ENCODE measurements at places on chromosomes 7 and 10.
A peak's percentile ranks its signal among the peaks of the same experiment; 100 is the strongest.

DNA sequence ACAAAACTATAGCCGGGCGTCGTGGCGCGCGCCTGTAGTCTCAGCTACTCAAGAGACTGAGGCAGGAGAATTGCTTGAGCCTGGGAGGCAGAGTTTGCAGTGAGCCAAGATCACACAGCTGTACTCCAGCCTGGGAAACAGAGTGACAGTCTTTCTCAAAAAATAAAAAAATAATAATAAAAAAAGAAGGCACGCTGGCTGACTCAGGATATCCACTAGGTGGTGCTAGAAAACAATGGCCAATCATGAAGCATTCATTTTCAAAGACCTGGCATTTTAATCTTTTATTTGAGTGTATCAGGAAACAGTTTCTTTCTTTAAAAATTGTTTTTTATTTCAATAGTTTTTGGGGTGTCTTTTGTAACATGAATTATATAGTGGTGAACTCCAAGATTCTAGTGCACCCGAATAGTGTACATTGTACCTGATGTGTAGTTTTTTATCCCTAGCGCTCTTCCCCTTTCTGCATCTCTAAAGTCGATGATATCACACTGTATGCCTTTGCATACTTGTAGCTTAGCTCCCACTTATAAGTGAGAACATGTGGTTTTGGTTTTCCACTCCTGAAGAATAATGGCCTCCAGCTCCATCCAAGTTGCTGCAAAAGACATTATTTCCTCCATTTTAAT lies 88.6 kb downstream of the LYZL1 start:
- no peak for DNase-seq

DNA sequence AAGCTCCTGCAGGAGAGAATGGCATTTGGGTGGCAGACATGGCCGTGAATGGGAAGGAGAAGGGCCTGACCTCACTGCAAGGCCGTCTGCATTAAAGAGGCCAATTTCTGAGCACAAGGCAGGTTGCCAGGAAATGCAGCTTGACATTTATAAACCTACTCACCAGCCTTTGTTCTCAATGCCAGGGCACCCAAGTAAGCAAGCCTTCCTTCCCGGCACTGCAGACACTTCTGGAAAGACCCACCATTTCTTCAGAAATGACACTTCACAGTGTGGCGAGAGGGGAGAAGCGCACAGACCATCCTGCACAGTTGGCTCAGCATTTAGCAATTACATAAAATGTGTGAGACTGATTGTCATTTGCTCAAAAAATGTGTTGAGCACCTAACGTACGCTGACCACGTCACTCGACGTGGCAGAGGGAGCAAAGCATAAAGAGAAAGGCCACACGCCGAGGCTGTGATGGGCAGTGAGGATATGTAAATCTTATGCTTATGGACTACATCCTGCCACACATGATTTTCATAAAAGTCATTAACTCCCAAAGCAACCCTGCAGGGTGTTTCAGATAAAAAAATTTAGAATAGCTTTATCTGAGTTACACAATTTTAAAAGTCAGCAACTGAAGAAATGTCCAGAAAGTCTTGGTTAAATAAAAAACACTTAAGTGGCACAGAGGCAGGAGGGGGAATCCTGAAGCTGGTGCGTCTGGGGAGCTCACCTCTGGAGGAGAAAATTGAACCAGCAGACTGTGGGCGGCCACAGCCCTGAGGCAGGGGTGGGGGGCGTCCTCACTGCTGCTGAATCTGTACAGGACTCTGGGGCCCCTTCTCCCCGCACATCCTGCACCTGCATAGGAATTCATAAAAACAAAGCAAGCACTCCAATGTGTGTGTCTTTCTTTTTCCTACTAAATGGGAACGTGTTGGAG lies 543.8 kb downstream of the PTPRN2 start:
- no peak for DNase-seq

DNA sequence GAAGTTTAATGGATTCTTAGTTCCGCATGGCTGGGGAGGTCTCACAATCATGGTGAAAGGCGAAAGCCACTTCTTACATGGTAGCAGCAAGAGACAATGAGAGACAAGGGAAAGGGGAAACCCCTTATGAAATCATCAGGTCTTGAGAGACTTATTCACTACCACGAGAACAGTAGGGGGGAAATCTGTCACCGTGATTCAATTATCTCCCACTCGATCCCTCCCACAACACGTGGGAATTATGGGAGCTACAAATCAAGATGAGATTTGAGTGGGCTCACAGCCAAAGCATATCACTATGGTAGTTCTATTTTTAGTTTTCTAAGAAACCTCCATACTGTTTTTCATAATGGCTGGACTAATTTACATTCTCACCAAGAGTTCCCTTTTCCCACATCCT lies 36.7 kb downstream of the SPAM1 start:
- DNase-seq, result no peak

DNA sequence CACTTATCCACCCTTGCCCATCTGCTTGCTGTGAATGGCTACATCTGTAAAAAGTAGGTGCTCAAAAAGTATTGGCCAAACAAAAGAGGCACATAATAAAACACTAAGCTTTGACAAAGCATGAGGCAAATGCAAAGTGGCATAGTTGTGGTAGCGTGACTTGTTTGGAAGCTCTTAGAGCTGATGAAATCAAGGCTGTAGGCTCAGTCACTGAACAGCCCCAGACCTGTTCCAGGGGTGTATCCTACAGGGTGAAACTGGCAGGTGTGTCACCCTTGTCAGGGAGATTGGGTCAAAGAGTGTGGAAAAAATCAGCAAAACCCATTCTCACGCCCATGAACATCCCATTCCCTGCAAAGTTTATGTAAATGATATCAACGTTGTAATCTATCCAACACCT lies 427.4 kb downstream of the PLXNA4 start:
- DNase-seq, result peak; percentile 31

- DNase-seq, result peak; percentile 33
Observed at GRCh38 chr7:6443372-6443941, 4.3 kb downstream of the DAGLB start.

DNA sequence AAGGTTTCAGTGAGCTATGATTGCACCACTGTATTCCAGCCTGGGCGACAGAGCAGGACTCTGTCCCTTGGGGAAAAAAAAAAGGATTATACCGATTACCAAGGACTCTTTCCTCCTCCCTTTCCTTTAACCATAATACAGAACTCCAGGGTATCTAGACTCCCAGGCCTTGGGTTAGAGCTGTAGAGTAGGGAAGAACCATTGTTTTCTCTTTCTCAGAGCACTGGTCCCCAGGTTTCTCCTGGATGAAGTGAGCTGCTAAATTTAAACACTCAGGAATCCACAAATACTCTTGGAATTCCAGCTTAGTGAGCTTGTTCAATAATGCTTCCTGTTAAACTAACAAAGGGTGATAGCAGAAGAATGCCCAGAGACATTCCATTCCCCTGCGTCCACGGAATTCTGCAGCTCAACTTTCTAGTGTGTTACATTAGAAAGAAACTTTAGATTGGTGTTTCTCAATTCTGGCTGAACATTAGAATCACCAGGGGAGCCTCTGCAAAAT lies 14.6 kb upstream of the RPEL1 start:
- DNase-seq, result no peak

- DNase-seq, result no peak
Observed at GRCh38 chr10:71323407-71323806, 4.3 kb downstream of the SLC29A3 start.

Measured in epithelial cell of prostate (primary cell).